Esophagus (tissue), 2 donors: ENCODE measurements at places on chromosomes 3 and 15. TPM values are rescaled to one million over a fixed set of nuclear protein-coding genes. Genes with fewer than 3 reads are reported as not detected.

The TMEM45A gene
- 9.0 TPM for polyA plus RNA-seq

The GOLGA6L4 gene
- polyA plus RNA-seq: 5.6 TPM

The IL17RB gene
- polyA plus RNA-seq: 0.42 TPM

The NMNAT3 gene
- 4.6 TPM for polyA plus RNA-seq

The PTH1R gene
- 2.0 TPM for polyA plus RNA-seq

The CSTA gene
- polyA plus RNA-seq: 7,202 TPM

The DUOXA2 gene
- polyA plus RNA-seq: 39.1 TPM

The CXCR6 gene
- polyA plus RNA-seq: 1.6 TPM

The SFMBT1 gene
- 2.3 TPM for polyA plus RNA-seq

The GHSR gene
- polyA plus RNA-seq: not detected

The C15orf62 gene
- 71.9 TPM for polyA plus RNA-seq

The IGSF10 gene
- polyA plus RNA-seq: 0.47 TPM

The P2RY1 gene
- polyA plus RNA-seq: 8.9 TPM

The GREM1 gene
- 6.9 TPM for polyA plus RNA-seq

The CDHR4 gene
- 0.04 TPM for polyA plus RNA-seq

The DPPA2 gene
- not detected for polyA plus RNA-seq

The GBE1 gene
- 16.9 TPM for polyA plus RNA-seq

The SOX2 gene
- polyA plus RNA-seq: 23.6 TPM

The FETUB gene
- 3.3 TPM for polyA plus RNA-seq

The EFCAB12 gene
- 0.02 TPM for polyA plus RNA-seq

The CATSPER2 gene
- polyA plus RNA-seq: 2.1 TPM

The SLC25A26 gene
- 13.5 TPM for polyA plus RNA-seq

The CHRFAM7A gene
- 0.16 TPM for polyA plus RNA-seq

The PARP15 gene
- polyA plus RNA-seq: 0.46 TPM

The TMEM108 gene
- polyA plus RNA-seq: 2.7 TPM

The ERICH6 gene
- not detected for polyA plus RNA-seq

The SAXO2 gene
- polyA plus RNA-seq: 2.3 TPM

The IREB2 gene
- polyA plus RNA-seq: 9.2 TPM

The MRAS gene
- 1.2 TPM for polyA plus RNA-seq

The SHC4 gene
- polyA plus RNA-seq: 0.12 TPM

The CYP8B1 gene
- polyA plus RNA-seq: not detected

The COL6A5 gene
- polyA plus RNA-seq: 0.15 TPM

The TM4SF1 gene
- 172 TPM for polyA plus RNA-seq

The GOLGA8G gene
- polyA plus RNA-seq: not detected

The IL12A gene
- polyA plus RNA-seq: 7.5 TPM

The ADAMTS9 gene
- 3.1 TPM for polyA plus RNA-seq

The UQCRC1 gene
- polyA plus RNA-seq: 264 TPM

The EFHB gene
- 0.11 TPM for polyA plus RNA-seq

The SAMD7 gene
- polyA plus RNA-seq: not detected

The ATP13A3 gene
- 9.6 TPM for polyA plus RNA-seq

The ZDHHC19 gene
- polyA plus RNA-seq: not detected

The FBXO40 gene
- not detected for polyA plus RNA-seq

The MDFIC2 gene
- polyA plus RNA-seq: not detected

The TGM5 gene
- 12.9 TPM for polyA plus RNA-seq

The RHCG gene
- polyA plus RNA-seq: 3,991 TPM
